ENCODE measurements at places on chromosomes 1 and 21. TPM values are rescaled to one million over a fixed set of nuclear protein-coding genes. Genes with fewer than 3 reads are reported as not detected.

- DNase-seq, result no peak
Measured at GRCh38 chr1:159959451-159959850, 5.4 kb upstream of the SLAMF9 start.

GRCh38 chr1:26684763-26685508, 10.9 kb upstream of the ARID1A start:
- no peak for DNase-seq

DNA sequence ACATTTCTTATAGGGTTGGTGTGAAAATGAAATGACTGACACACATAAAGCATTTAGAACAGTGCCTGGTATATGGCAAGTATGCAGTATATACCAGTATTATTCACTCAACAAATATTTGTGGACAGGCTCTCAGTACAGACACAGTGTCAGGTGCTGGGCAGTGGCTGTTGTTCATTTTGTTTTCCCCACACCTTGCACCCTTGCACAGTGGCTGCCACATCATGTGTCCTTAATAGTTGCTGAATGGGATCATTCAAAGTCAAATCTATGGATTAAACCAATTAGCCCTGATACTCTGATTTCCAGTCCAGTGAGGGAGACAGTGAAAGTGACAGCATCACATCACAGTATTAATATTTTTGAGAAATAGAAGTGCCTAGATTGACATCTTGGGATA, 2.4 kb downstream of the SLAMF1 start:
- DNase-seq, result no peak

The FAM76A gene
- total RNA-seq, result 15.1 TPM
